ENCODE measurements at places on chromosomes 16 and 17.

- DNase-seq = no peak
Measured at GRCh38 chr16:75292691-75293090, 41.3 kb upstream of the BCAR1 start.

DNA sequence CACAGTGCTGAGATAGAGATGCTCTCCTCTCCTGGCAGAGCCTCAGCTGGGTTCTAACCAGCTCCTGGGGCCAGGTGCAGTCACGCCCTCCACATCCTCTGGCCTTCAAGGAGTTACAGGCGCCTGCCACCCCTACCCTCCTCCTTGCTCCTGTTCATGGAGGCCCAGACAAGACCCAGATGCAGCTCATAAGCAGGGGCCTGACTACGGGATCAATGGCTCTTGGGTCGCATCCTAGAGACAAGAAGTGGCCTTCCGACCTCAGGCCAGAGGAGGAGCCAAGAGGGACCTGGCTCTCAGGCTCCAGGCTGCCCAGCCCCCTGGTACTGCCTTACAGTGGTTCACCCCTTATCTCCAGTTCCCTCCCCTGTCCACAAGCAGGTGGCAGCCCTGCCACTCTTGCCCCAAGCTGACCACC is 23.0 kb downstream of the ARHGAP27 start:
- no peak for DNase-seq

- no peak for DNase-seq
Measured at GRCh38 chr16:64343061-64343819, 778.6 kb downstream of the CDH11 start.

- no peak for DNase-seq
Measured at GRCh38 chr16:52416888-52417287, 130.1 kb downstream of the TOX3 start.

- no peak for DNase-seq
Measured at GRCh38 chr16:4860727-4861342, 13.6 kb downstream of the UBN1 start.

GRCh38 chr17:48374650-48375230 is 55.3 kb downstream of the SKAP1 start:
- DNase-seq = no peak

All from stromal cell of bone marrow (primary cell).